ENCODE measurements at places on chromosomes 1 and 21.

- DNase-seq: peak; percentile 42
These were observed 7.3 kb downstream of the RNU5D-1 start for GRCh38 chr1:44723496-44724295.

GRCh38 chr1:93842750-93843500 lies 36.1 kb downstream of the DNTTIP2 start:
- DNase-seq: no peak

- DNase-seq: no peak
These were observed 13.1 kb downstream of the STMN1 start for GRCh38 chr1:25893116-25893515.

DNA sequence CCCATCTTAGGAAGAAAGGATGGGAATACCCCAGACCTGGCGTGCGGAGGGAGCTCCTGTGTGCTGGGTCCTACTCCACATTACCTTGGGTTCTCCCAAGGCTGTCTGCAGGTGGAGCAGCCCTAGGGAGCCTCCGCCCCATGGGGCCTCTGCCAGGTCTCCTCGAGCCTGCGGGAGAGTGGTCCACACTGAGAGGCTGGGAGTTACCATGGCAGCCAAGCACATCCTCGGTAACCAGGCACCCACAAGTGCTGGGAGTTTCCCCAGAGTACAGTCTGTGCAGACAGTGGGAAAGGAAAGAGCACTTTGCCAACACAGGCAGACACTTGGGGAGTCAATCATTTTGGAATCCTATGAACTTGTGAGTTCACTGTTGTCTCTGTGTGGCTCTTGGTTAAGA lies 249.4 kb downstream of the DYRK1A start:
- no peak for DNase-seq

DNA sequence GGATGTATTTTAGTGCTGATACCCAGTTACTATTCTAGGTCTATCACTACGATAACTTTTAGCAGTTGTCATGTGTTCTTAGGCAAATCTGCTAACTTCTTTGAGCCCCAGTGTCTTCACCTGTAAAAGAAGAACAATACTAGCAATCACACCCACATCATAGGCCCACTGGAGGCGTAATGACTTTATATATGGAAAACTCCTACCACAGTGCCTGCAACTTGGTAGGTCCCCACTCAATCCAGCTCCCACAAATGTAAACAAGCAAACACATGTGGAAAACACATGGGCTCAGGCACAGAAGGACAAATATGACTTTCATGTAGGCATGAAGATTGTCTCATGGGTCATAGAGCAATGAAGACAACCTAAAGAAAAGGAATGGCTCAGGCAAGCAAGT lies 115.8 kb downstream of the TBX19 start:
- DNase-seq: no peak

GRCh38 chr1:50181027-50181663 lies 72.4 kb downstream of the ELAVL4 start:
- no peak for DNase-seq

- no peak for DNase-seq
These were observed 726 bp downstream of the TMEM54 start for GRCh38 chr1:32900371-32900955.

GRCh38 chr1:212205843-212206242 lies 79.4 kb upstream of the PPP2R5A start:
- DNase-seq: no peak

DNA sequence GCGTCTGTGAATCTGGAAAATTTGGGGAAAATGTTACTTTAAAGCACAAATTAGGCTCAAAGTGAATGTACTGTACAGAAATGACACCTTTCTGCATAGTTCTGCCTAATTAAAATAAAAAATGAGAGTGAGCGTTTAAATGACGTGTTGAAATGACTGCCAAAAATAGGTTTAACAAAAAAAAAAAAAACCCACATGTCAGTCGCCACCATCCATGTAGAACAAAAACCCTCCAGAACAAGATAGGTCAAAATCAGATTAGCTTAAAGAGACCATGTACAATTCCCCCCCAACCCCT lies 745 bp downstream of the PARP1 start:
- DNase-seq: no peak

All from femur (tissue), 1 donor.